Cortex of kidney (tissue), 1 donor: ENCODE measurements at places on chromosomes 5 and 9.

GRCh38 chr9:110319781-110320492, 17.7 kb downstream of the TXNDC8 start:
- DNase-seq, result no peak

DNA sequence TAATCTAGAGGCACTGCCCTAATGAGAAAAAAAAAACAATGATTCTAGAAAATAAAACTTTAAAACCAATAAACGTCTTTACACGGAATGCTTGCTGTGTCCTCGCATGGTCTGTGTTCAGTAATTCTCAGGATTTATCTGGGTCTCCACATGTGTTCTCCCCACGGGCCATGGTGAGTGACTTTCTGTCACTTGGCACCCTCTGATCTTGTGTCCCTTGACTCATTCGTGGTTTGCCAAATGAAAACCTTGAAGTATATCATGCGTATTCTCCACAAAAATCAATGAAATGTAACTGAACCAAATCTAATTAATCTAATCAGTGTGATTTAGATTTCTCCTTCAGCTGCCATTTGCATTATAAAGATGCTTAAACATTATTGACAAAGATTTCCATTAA, 48.0 kb downstream of the UBE2QL1 start:
- no peak for DNase-seq

DNA sequence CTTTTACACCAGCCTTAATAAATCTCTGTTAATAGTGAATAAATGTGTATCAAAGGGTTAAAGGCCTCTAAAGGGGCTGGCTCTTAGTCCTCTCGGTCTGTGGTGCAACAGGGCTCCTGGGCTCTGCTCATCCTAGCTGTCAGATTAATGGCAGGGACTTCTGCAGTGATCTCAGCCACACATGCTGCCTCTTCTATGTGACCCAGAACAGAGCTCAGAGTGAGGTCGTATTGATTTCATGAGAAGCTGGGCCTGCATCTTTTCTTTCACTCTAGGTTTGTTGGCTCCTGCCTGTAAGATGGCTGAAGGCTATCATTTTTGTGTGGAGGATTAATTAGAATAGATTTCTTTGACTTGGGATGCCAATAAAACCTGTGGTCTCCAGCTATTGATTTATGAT, 165.0 kb upstream of the GLRA1 start:
- no peak for DNase-seq

DNA sequence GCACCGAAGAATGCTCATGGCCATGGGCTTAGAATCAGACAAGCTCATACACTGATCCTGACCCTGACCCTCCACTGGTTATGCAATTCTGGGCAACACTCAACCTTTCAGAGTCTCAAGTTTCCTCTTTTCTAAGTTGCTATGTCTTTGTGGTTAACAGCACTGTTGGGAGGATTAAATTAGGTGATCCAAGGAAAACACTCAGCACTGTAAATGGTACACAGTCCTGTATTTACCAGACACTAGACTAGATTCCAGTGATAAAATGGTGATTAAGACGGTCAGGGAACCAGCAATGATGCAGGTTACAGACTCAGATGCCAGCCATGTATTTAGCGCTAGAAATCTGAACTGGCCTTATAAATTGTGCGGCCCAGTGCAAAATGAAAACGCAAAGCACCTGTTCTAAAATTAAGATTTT, 8.1 kb downstream of the ARL15 start:
- no peak for DNase-seq

DNA sequence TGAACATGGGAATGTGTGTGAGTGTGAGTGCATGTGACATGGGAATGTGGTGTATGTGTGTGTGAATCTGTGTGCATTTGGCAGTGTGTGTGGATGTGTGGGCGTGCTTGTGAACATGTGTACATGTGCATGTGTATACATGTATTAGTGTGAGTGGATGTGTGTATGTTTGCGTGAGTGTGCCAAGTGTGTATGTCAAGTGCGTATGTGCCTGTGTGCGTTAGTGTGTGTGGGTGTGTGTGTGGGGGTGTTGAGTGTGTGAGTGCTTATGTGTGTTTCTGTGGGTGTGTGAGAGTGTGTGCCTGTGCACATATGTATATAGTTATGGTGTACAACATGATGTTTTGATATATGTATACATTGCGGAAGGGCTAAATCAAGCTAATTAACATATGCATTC, 244.3 kb downstream of the GADD45G start:
- no peak for DNase-seq
